ENCODE measurements at places on chromosomes 2 and 18.

DNA sequence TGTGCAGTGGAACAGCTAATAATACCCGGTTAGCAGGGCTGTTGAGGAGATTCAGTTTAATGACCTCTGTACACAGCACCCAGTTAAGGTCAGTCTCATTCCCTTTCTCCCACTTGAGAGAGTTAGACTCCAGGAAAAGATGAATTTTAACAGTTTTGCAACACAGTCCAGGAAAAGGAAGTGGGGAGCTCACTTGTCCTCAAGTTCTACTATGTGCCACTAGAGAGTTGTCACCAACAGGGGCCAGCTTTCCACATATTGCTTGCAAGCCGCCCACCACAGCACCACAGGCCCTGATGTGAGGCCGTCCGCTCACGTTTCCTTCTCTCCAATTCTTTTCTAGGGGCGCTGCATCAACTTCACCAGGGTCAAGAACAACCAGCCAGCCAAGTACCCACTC, 142.1 kb downstream of the GFPT1 start:
- DNase-seq: peak; percentile 42

DNA sequence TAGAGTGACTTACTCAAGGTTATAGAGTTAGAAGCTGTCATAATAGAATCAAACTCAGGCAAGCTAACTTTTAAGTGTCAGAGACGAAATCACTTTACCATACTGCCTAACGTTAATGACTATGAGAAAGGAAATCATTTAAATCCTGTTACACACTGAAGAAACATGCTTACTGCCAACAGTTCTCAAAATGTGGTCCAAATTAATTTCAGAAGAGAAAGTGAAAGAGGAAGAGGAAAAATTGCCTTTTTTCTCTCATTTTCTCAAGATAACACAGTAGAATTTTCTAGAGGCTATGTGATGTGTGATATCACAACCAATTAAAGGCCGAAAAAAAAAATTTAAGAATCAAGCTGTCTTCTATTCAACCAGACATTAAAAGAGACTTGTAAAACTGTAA, 1362.7 kb upstream of the CHAC2 start:
- DNase-seq: no peak

GRCh38 chr18:26471027-26471426, 77.3 kb downstream of the KCTD1 start:
- DNase-seq: no peak

DNA sequence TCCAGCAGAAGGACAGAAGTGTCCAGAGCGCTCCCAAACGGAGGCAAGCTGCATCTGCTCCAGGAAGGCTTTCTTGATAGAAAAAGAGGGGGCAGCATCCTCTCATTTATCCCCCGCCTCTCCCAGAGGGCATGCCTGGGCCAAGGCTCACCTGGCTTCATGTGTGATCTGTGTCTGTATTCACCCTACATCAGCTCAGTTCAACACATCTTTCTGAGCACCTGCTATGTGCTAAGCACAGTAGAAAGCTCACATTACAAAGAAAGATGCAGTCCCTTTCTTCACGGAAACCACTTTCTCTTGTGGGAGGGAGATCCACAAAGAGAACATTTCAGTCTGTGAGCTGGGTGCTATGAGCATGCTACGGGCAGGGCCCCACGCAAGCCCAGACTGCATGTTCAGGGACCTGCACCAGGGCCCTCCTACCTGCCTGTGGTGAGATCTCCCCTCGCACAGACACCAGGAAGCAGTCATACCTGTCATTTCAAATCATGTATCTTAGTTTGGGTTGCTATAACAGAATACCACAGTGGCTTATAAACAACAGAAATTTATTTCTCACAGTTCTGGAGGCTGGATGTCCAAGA, 90.7 kb downstream of the PDCL3 start:
- DNase-seq: no peak

DNA sequence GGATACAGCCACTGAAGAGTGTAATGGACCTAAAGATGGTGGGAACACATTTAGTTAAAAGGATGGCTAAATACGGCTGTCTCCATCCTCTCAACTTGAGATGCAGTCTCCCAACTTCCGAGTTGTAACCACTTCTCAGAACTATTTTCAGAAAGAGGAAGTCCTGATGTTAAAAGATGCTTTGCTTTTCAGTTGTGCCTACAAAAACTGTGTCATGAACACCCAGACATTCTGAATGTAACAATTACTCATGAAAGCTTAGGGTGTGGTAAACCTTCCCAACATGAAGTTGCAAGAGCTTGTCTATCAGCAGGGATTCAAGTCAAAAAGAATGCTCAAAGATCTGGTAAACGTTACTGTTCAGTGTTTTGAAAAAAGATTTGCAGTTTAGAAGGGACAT, 147.9 kb downstream of the DOCK10 start:
- DNase-seq: peak; percentile 74

- no peak for DNase-seq
These were observed 20.9 kb downstream of the NCK2 start for GRCh38 chr2:105765415-105766299.

DNA sequence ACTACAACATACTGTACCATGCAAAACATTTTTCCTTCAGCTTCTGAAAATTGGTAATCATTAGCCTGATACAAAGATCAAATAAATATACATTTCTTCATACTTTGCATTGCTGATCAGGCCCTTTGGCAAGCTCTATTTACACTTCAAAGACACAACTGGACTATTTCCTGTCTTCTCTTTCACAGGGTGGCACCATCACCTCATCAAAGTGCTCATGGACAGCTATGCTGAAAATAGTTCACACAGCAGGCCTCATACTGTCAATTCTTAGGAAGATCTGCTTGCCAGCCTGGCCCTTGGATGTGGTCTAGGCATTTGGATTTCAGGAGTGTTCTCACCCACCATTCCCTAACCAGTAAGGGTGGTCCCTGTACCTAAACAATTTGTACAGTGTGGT, 33.9 kb downstream of the FBXO15 start:
- DNase-seq: no peak

- no peak for DNase-seq
These were observed 577 bp downstream of the ERCC3 start for GRCh38 chr2:127293386-127293747.

DNA sequence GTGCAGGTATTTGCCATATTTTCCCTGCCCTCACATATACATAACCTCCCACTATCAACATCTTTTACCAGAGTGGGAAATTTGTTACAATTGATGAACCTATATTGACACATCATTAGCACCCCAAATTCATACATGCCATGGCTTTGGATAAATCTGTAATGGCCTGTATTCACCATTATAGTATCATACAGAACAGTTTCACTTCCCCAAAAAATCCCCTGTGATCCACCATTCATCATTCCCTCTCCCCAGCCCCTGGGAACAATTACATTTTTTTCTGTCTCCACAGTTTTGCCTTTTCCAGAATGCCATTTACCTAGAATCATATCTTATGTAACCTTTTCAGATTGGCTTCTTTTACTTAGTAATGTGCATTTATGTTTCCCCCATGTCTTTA, 494.5 kb downstream of the RNF144A start:
- no peak for DNase-seq

- no peak for DNase-seq
These were observed 56.5 kb upstream of the TWIST2 start for GRCh38 chr2:238791354-238791753.

GRCh38 chr18:78607221-78607620, 372.4 kb upstream of the SALL3 start:
- DNase-seq: no peak

All from Kasumi-1 (cell line).